ENCODE measurements at places on chromosomes 13 and 19. TPM values are rescaled to one million over a fixed set of nuclear protein-coding genes. Genes with fewer than 3 reads are reported as not detected.

DNA sequence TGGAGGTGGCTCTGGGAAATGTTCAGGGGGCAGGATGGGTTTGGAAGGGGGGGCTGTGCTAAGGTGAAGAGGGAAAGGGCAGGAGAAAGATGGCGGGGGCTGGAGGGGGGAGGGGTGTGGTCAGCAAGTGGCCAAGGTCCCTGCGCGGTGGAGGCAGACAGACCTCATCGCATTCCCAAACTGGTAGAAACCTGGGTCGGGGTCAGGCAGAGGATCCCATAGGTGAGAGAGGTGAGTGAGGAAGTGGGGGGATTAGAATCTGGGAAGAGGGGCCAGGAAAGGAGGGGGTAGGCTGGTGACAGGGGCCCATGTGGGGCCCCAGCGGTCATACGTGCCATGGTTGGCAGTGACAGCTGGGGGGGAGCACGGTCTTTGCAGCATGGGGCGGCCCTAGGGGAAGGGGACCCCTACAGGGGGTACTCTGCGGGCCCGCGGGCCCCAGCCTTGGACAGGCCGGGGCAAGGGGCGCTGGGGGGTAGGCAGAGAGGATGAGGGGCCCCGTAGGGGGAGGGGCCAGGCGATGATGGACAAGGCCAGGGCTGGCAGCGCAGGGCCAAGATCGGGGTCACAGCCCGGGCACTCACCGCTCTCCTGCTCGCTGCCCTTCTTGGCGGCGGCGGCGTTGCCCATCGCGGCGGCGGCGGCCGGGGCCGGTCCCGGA lies 514 bp downstream of the PRKACA start:
- DNase-seq = peak; percentile 35

Gene ZNF254
- 66.7 TPM for total RNA-seq

Gene BORA
- 3.0 TPM for total RNA-seq

- DNase-seq = no peak
These were observed 2.7 kb upstream of the RASAL3 start for GRCh38 chr19:15466851-15467733.

DNA sequence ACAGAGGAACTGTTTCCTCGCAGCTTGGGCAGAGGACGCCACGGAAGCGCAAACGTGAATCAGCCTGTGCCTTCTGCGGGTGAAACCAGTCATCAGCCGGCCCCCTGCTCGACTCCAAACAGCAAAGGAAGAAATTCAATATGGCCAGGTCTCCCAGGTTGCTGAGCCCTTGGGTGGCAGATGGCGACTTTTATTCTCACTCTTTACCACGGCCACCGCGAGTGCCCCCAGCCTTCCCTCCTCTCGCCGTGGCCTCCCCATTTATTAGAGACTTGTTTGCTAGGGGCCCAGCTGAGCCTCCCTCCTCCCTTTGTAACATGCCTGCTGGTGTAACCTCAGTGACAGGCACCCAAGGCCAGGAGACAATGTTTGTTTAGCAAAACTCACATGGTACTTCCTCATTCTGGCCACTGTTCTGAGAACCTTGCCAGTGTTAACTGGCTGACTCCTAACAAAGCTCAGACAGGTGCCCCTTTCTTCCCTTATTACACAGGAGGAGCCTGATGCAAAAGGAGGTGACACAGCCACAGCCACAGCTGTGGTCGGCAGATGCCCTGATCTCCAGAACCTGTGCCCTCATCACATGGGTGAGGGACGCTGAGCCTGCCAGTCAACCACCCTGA lies 5.8 kb downstream of the RAB20 start:
- no peak for DNase-seq

Gene AKAP8
- total RNA-seq = 25.7 TPM

GRCh38 chr13:70502944-70503343 lies 394.7 kb upstream of the KLHL1 start:
- DNase-seq = no peak

Gene PRRG2
- total RNA-seq = 8.9 TPM

Gene PRKCSH
- total RNA-seq = 179 TPM

DNA sequence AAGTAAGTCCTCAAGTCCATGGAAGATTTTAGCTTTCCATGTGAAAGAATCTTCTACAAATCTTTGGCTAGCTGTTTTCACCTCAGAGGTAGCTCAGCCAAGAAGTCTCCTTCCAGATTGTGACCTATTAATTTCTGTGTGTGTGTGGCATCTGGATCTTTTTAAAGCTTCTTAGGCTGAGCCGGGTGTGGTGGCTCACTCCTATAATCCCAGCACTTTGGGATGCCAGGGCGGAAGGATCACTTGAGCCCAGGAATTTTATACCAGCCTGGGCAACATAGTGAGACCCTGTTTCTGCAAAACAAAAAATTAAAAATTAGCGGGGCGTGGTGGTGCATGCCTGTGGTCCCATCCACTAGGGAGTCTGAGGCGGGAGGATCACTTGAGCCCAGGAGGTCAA lies 13.4 kb upstream of the SLC44A2 start:
- no peak for DNase-seq

DNA sequence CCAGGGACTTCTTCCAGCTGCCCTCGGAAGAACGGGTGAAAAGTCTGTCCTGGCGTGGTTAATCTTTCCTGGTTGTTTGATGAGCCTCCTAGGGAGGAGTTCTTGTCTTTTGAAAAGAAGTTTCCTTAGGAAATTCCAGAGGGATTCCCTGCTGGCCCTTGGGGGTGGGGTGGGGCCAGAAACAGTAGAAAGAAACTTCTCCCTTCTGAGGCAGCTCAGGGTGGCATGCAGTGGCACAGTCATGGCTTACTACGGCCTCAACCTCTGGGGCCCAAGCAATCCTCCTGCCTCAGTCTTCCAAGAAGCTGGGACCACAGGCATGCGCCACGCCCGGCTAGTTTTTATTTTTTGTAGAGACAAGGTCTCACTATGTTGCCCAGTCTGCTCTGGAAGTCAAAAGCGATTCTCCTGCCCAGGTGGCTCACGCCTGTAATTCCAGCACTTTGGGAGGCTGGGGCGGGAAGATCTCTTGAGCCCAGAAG lies 1.5 kb downstream of the ZNF101 start:
- DNase-seq = no peak

DNA sequence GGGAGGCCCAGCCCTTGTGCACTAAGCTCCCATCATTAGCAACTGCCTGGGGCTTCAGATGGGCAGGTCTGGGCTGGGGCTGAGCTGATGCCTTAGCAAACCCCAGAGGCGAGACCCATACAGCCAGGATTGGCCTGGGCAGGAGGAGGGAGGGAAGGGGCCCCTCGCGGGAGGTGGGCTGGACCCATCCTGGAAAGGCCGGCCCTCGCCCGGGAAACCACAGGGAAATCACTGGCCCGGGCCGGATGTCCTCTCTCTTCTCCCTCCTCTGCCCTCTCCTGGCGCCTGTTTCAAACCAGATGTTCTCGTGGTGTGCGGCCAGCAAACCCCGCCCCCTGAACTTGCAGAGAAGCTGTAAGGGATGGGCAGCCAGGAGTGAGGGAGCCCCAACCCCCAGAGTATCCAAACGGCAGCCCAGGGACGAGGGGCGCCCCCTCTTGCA lies 43.1 kb downstream of the TMEM255B start:
- DNase-seq = no peak

Gene DPY19L3
- total RNA-seq = 49.2 TPM

Gene IFNL1
- total RNA-seq = not detected

GRCh38 chr13:80501556-80501955 lies 160.6 kb upstream of the SPRY2 start:
- DNase-seq = no peak

Gene MTIF3
- total RNA-seq = 68.2 TPM

Gene IL12RB1
- total RNA-seq = not detected

GRCh38 chr13:87172166-87172835 lies 498.9 kb upstream of the SLITRK5 start:
- DNase-seq = no peak

DNA sequence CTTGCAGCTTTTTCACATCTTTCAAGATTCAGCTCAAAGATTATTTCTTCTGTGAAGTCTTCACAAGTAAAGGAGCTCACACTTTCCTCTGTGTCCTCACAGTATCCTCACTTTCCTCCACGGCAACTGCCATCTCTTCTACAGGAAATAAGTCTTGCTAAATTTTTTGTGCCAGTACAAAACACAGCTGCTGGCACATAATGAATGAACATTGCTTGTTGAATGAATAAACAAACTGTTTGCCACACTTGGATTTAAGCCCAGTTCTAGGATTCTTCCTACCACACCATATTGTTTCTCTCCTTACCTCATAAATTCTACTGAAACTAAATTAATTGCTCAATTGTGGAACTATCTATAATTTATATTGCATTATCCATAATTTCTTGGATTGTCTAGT lies 59.5 kb downstream of the RAP2A start:
- no peak for DNase-seq

- DNase-seq = peak; percentile 78
These were observed 394.3 kb downstream of the FOXO1 start for GRCh38 chr13:40271931-40272775.

DNA sequence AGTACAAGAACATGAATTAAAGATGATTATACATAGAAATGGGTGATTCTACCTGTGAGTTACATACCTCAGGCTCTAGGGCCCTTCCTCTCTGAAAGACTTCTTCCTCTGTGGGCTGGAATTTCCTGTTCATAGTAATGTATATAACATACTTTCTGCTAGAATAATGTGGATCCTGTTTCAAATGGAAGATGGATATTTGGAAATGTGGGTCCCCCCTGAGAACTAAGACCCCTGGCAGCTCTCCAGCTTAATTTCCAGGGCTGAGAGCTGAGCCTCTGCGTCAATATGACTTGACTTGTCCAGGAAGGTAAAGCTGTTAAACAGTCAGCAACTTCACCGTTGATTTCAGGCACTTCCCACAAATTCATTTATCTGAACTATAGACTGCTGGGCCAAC lies 296.3 kb downstream of the NALCN start:
- DNase-seq = no peak

DNA sequence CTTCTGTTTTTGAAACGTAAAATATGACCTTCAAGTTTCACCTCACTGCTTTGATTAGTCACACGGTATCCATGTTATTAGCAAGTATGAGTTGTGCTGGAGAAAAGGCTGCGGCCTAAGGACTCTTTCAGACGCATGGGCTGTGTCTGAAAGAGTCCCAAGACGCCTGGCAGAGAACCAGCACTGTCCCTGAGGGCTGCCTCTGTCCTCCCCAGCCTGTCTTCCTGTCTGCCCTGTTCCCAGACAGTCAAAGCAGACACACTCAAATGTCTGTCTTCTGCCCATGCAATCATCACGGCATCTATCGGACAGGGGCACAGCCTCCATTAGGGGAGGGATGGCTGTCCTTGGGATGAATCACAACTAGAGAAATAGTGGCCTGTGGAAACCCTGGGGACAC lies 65.5 kb downstream of the DPY19L3 start:
- peak; percentile 92 for DNase-seq

GRCh38 chr13:30142486-30143211 lies 164.7 kb downstream of the KATNAL1 start:
- DNase-seq = peak; percentile 78

DNA sequence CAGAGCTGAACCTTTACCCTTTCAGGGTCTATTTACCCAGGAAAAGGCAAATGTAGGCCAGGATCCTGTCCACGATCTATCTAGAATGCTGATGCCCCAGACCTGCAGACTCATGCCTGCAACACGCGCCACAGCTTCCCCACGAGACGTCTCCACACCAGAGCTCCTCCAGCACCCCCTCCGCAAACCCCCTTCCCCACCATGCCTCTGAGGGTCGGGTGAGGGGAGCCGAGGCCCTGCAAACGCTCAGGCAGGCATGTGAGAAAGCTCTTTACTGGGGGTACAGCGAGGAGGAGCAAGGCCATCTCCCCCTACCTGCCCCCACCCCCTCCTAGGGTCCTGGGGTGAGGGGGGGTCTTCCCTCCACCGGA lies 8.9 kb downstream of the DYRK1B start:
- no peak for DNase-seq

Gene RASGRP4
- 0.89 TPM for total RNA-seq

DNA sequence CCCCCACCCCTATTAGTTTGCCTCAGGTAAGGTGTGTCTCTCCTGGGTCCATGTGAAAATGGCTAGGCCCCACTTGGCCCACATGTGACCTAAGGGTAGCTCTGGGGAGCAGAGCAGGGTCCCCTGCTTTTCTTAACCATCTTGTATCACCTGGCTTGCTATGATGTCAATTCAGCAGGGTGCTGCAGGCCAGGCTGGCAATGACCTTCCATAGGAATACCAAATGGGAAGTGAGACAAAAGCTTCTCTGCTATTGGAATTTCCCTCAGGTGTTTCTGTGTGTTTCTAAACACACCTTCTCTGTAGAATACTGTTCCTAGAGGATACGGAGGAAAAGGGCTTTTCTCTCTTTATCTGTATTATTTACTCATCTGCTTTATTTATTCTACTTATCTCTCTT lies 35.7 kb upstream of the DACH1 start:
- DNase-seq = no peak

Gene RAB3A
- not detected for total RNA-seq

DNA sequence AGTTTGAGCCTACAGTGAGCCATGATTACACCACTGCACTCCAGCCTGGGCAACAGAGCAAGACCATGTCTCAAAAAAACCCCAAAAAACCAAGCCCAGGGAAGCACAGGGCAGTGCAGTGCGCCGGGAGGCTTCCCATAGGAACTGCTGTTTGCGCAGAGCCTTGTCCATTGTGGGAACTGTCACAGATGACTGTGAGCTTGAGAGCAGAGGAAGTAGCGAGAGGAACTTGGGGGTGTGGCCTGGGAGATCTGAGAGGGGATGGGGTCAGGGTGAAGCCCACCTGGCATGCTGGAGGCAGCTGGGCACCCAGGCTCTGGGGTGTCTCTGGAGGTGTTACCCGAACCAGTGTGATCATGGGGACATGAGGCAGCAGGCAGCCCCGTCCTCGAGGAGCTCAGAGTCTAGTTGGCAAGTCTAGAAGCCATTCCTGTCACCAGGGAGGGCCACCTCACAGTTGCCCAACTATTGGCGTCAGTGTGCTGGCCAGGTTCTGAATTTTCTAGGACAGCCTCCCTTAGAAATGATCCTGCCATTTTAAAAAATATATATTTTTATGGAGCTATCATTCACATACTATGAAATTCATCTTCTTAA lies 10.4 kb downstream of the KDM4B start:
- DNase-seq = no peak

Gene NKPD1
- total RNA-seq = 1.3 TPM

DNA sequence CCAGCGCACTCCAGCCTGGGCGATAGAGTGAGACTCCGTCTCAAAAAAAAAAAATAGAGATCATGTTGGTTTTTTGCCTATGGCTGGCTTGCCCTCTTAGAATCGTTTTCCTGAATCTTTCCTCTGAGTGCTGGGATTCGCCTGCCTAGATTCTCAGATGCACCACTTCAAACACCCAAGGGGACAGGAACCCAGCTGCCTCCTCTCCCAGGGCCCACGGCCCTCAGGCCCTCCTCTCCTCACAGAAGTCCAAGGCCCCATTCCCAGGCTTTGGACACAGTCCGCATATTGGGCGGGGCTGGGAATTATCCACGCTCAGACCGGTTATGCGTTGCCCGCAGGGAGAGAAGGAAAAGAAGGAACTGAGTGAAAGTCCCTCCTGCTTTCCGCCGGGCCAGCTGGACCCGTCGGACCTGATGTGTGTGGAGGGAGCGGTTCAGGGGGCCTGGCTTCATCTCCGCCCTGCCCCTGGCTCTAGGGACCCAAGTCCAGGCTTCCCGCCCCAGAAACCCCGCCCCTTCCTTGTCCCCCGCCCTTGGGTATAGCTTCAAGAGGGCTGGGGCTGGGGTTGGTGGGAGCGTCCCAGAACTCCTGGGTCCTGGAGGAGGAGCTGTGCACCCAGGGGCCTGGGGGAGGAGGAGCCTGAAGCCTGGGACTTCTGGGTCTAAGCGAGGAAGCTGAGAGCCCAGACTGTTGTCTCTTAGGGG lies 5.8 kb downstream of the PPFIA3 start:
- no peak for DNase-seq

GRCh38 chr13:23637829-23638228 lies 67.6 kb downstream of the TNFRSF19 start:
- DNase-seq = no peak

Gene LSM14A
- total RNA-seq = 172 TPM

GRCh38 chr19:1385816-1386215 lies 2.1 kb downstream of the NDUFS7 start:
- no peak for DNase-seq
